ENCODE measurements at places on chromosomes 7 and 10.

DNA sequence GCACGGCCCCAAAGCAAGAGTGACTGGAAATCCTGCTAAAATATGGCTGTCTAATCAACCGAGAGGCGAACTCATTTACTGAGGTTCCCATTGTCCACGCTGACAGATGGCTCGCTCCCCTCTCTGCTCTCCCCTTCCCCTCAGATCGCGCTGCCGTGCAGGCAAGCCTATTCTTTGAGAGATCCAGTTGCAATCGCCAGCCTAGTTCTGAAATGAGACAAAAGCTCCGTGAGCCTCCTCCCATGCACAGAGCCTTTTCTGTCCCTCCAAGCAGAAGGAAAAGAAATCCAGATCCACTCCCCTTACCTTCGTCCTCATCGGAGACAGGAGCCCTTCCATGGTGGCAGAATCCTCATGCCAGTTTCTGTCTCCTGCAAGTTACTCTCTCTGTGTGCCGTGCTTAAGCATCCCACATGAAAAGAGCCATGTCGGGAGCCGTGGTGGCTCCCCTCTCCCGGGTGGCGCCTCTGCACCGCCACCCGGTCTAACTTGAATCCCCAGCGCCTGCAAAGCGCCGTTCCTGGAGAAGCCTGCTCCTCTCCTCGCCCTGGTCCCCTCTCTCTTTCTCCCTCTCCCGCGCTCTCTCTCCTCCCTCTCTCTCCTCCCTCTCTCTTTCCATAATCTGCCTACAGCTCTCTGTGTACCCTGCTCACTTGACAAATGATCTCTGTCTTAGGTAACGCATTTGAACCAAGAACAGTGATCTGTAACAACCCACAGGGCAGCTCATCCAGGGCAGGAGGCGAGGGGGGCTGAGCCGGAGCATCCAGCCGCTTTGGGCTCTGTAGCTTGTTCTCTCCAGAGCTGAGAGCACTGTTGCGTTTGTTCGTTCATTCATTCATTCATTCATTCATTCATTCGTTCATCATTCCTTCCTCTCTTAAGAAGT, 156.8 kb downstream of the FRMD4A start:
- DNase-seq, result no peak

- no peak for DNase-seq
These were observed 13.6 kb upstream of the FOXL3 start for GRCh38 chr7:276230-276835.

DNA sequence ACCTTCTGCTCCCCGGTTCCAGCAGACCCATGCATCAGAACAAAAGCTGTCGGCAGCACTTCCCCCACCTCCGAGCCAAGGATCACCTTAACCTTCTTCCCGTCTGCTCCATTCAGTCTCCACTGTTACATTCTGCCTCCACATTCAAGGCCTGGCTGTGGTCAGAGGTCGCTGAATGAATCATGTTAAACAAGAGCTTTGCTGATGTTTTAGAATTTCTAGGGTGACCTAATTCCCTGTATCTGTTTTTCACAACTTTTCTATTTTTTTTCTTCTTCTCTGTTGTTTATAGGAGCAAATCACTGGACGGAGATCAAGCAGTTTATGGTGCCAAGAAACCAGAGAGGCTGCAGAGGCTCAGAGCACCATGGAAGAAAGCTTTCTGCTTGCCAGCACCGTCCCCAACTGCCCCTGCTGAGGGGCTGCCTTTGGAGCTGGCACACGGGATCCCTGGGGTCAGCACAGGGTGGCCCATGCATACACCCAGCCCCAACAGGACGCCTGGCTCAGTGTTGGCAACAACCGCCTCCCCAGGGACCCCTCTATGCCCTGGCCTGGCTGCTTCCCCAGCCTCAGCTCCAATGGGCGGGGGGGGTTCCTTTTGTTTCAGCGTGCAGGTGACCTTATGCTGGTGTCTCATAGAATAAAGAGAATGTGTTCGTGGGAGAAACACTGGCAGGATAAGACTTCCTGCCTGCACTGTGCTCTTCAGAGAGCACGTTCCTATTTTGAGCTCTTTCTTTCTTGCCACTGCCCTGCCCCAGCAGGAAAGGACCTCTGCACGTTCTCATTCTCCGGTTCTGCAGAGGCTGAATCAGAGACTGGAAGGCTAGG, 182.7 kb upstream of the LYZL2 start:
- DNase-seq, result no peak

DNA sequence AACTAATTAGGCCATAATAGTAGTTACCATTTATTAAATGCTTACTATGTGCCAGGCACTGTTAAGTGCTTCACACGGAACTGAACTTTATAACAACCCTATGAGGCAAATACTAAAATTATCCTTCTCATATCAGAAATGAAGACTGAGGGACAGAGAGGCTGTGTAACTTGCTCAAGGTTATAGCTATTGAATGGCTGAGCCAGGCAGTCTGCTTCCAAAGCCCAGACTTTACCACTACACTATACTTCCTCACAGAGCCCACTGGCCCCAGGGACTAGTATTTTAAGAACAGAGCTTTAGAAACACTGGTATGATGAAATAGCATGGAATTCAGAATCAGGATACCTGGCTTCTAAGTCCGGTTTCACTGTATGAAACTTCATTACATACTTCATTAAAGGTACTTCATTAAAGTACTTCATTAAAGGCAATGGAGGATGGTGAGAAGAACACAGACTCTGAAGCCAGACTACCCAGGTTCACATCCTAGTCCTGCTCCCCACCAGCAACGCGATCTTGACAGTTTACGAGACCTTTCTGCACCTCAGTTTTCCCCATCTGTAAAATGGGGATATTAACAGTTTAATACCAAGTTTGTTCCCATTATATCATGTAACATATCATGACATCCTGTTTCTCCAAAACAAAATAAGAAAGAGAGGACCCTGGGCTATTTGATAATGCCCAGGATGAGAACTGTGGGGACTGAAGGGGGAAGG, 19.6 kb downstream of the ANXA11 start:
- no peak for DNase-seq

GRCh38 chr7:142385491-142386340, 127.9 kb upstream of the PRSS58 start:
- DNase-seq, result no peak
